Glutamatergic neuron (in vitro differentiated cells): ENCODE measurements at places on chromosomes 4 and X. TPM values are rescaled to one million over a fixed set of nuclear protein-coding genes. Genes with fewer than 3 reads are reported as not detected.

- peaks cover 48% of the 10 kb centered on the region for H3K4me1 ChIP-seq
- H3K27ac ChIP-seq: no peak overlapping the region
- no peak overlapping the region for H3K4me3 ChIP-seq
- no peak for DNase-seq
- H3K36me3 ChIP-seq: no peaks in the 10 kb centered on the region
Observed at GRCh38 chr4:182494103-182494502, 250.9 kb downstream of the TENM3 start.

IL2RG gene
- total RNA-seq: not detected

- H3K27ac ChIP-seq: no peak overlapping the region
- peak overlapping the region; percentile 84 for H3K4me3 ChIP-seq
Observed at GRCh38 chr4:121070696-121071639, 1.4 kb downstream of the NDNF start.

GRCh38 chr4:82360298-82361177 lies 13.3 kb downstream of the HNRNPD start:
- H3K27me3 ChIP-seq: no peaks in the 10 kb centered on the region
- H3K4me1 ChIP-seq: peaks cover 4% of the 10 kb centered on the region
- H3K27ac ChIP-seq: no peak overlapping the region
- no peak for DNase-seq
- no peaks in the 10 kb centered on the region for H3K36me3 ChIP-seq
- H3K4me3 ChIP-seq: no peak overlapping the region

DNA sequence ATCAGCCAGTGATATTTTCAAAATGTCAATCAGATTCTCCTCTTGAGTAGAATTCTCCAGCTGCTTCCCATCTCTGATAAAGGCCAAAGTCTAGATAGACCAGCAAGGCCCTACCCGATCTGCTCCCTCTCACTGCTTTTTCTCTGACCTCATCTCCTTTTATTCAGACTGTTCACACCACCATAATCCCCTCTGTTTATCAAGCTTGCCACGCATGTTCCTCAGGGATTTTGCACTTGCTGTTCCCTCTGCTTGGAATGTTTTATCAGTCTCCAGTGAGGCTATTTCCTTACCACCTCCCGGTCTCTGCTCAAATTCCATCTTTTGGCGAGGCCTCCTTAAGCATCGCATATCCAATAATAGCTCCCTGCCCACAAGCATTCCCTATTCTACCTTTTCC lies 20.1 kb downstream of the NOCT start:
- DNase-seq: no peak
- H3K27ac ChIP-seq: peak overlapping the region; percentile 12
- H3K27me3 ChIP-seq: peaks cover 3% of the 10 kb centered on the region
- H3K36me3 ChIP-seq: no peaks in the 10 kb centered on the region
- H3K4me3 ChIP-seq: no peak overlapping the region

AWAT2 gene
- total RNA-seq: not detected

GRCh38 chr4:80592950-80593349 lies 257.4 kb downstream of the CFAP299 start:
- no peaks in the 10 kb centered on the region for H3K36me3 ChIP-seq
- H3K27ac ChIP-seq: no peak overlapping the region
- no peak for DNase-seq
- H3K4me3 ChIP-seq: no peak overlapping the region
- H3K27me3 ChIP-seq: no peaks in the 10 kb centered on the region

DNA sequence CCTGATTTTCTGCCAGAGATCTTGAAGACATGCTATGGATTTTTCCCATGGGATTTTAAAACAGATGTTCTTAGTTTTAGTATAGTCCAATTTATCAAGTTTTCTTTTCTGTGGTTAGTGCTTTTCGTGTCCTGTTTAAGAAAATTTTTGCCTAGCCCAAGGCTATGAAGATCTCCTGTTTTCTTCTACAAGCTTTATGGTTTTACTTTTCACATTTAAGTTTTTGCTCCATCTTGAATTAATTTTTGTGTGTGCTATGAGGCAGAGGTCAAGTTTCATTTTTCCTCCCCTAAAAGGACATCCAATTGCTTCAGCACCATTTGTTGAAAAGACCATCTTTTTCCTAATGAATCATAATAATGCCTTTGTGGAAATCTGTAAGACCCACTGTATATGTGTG lies 65.6 kb downstream of the POLR2B start:
- no peak overlapping the region for H3K4me3 ChIP-seq
- no peaks in the 10 kb centered on the region for H3K27me3 ChIP-seq
- no peak for DNase-seq
- no peak overlapping the region for H3K27ac ChIP-seq
- peaks cover 7% of the 10 kb centered on the region for H3K36me3 ChIP-seq
- H3K4me1 ChIP-seq: no peaks in the 10 kb centered on the region

GRCh38 chr4:142405021-142405694 lies 440.9 kb downstream of the INPP4B start:
- no peaks in the 10 kb centered on the region for H3K36me3 ChIP-seq
- H3K4me3 ChIP-seq: peak overlapping the region; percentile 80
- H3K27me3 ChIP-seq: no peaks in the 10 kb centered on the region
- peak overlapping the region; percentile 67 for H3K27ac ChIP-seq

LGI2 gene
- 20.5 TPM for total RNA-seq

DNA sequence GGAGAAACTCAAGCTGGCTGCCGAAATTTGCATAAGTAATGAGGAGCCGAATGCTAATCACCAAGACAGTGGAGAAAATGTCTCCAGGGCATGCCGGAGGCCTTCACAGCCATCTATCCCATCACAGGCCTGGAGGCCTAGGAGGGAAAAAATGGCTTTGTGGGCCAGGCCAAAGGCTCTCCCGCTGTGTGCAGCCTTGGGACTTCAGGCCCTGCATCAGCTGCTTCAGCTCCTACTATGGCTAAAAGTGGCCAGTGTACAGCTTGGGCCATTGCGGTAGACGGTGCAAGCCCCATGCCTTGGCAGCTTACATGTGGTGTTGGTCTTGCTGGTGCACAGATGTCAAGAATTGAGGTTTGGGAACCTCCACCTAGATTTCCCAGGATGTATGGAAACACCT lies 162.6 kb upstream of the FAM47A start:
- H3K27me3 ChIP-seq: no peaks in the 10 kb centered on the region
- H3K27ac ChIP-seq: no peak overlapping the region
- H3K36me3 ChIP-seq: no peaks in the 10 kb centered on the region

CT45A10 gene
- total RNA-seq: not detected

DNA sequence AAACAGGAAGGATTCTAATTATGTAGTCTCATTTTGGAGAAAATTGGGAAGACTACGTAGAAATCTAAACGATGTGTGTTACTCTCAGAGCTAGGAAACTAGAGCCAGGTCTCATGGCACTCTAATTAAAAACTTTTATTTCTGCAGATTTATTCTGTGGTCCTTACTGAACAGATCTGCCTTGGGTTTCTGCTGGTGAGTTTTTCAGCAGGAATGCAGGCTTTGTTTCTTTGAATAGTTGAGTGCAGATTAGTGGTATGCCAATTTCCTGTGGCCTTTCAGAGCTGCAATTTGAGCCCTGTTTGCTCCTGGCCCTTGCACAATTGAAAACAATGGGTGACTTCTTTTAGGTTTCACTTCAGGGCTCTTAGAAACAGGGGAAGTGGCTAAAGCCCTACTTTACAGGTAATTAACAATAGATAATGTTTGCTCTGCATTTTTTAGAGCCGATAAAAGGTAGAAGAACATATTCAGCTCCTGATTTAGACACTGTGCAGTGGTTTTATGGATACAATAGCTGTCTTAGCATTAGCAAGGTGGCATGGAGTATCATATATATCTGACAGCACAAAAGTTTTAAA lies 21.8 kb downstream of the SPRY1 start:
- H3K4me1 ChIP-seq: peaks cover 10% of the 10 kb centered on the region
- H3K27ac ChIP-seq: peak overlapping the region; percentile 7
- H3K27me3 ChIP-seq: peaks cover 1% of the 10 kb centered on the region

FDCSP gene
- not detected for total RNA-seq

- peaks cover 1% of the 10 kb centered on the region for H3K36me3 ChIP-seq
- peaks cover 21% of the 10 kb centered on the region for H3K27me3 ChIP-seq
- DNase-seq: no peak
- H3K4me3 ChIP-seq: peak overlapping the region; percentile 89
- peaks cover 29% of the 10 kb centered on the region for H3K4me1 ChIP-seq
Observed at GRCh38 chrX:47216393-47216925, 2.0 kb upstream of the CDK16 start.

- DNase-seq: no peak
- H3K4me1 ChIP-seq: peaks cover 10% of the 10 kb centered on the region
- H3K36me3 ChIP-seq: no peaks in the 10 kb centered on the region
- peak overlapping the region; percentile 73 for H3K27ac ChIP-seq
- peaks cover 2% of the 10 kb centered on the region for H3K27me3 ChIP-seq
Observed at GRCh38 chr4:145390571-145390970, 91.1 kb upstream of the SMAD1 start.

H2AZ1 gene
- total RNA-seq: 246 TPM

LNX1 gene
- total RNA-seq: 0.10 TPM

DNA sequence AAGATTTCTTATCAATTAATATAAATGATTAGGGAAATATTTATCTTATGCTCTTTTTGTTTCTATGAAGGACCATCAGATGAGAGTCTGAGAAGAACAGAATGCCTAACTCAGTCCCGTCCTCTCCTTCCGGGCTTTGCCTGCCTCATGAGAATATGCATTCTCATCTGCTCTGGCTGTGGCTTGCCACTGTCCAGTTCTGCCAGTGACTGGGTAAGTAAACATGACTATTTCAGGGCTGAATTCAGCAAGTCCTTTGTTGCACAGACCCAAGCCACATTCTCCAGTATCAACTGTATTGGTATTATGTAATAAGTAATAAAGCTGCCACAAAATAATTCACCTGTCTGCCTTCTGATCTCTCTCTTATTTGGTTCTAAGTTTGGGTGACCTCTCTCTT lies 110.7 kb downstream of the WDFY3 start:
- H3K27me3 ChIP-seq: no peaks in the 10 kb centered on the region
- peaks cover 14% of the 10 kb centered on the region for H3K4me1 ChIP-seq
- H3K4me3 ChIP-seq: peak overlapping the region; percentile 2
- peak overlapping the region; percentile 11 for H3K27ac ChIP-seq

DNA sequence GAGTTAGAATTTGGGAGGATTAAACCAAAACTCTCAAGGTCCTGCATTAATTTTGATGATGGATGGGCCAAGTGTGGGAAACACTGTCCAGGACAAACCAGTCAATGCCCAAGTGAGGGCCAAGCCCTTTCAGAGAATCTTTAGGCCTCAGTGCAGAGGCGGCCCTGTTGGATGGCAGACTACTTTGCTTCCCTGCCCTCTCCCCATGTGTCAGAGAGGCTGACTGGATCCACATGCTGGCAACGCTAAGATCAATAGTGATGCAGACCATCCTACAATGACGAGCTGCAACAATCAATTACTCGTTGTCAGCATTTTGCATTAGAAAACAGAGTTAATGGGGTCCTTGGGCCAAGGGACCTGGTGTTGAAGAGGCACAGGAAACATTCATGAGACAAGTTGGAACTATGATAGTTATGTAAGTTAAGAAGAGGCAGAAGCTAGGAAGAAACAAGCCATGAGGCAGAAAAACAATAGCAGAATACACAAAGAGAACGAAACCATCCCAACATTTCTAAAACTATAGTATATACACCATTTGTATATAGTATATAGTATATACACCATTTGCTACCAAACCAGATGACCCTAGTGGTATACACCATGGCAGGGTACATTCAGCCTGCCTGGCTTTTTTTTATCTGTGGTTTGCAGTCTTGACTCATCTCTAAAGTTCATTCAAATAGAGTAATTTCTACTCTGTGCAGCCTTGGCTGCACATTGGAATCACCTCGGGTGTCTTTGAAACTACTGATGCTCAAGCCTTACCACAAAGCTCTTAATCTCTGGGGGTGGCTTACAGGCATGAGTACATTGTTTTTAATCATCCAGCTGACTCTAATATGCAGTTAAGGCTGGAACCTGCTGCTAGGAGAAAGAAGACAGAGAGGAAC lies 147.7 kb upstream of the GYPA start:
- H3K4me3 ChIP-seq: no peak overlapping the region
- no peaks in the 10 kb centered on the region for H3K4me1 ChIP-seq
- no peaks in the 10 kb centered on the region for H3K36me3 ChIP-seq

DNA sequence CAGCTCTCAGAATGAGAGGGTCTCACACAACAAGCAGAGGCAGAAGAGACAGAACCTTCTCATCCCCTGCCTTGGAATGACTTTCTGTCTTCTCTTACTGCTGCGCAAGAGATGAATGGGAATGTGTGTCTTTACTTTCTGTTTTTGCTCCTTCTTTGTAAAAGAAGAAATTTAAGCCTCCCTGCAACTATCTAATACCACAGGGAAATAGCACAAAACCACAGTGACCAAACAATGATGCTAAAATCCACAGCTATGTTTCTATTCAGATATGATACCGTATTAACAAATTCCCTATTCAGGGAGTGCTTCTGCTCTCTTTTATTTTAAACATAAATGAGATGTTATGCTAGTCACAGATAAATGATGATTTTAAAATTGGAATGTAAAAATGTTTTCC lies 173.8 kb upstream of the RAI2 start:
- H3K27ac ChIP-seq: no peak overlapping the region
- H3K4me1 ChIP-seq: peaks cover 3% of the 10 kb centered on the region
- no peak for DNase-seq
- no peaks in the 10 kb centered on the region for H3K36me3 ChIP-seq
- H3K27me3 ChIP-seq: no peaks in the 10 kb centered on the region
- no peak overlapping the region for H3K4me3 ChIP-seq

- H3K27me3 ChIP-seq: peaks cover 4% of the 10 kb centered on the region
- H3K36me3 ChIP-seq: no peaks in the 10 kb centered on the region
- H3K4me1 ChIP-seq: peaks cover 18% of the 10 kb centered on the region
- no peak overlapping the region for H3K27ac ChIP-seq
- no peak overlapping the region for H3K4me3 ChIP-seq
- DNase-seq: no peak
Observed at GRCh38 chr4:7362341-7362740, 72.4 kb downstream of the PSAPL1 start.

GRCh38 chr4:182233310-182234090 lies 9.7 kb upstream of the TENM3 start:
- no peaks in the 10 kb centered on the region for H3K4me1 ChIP-seq
- H3K27me3 ChIP-seq: peaks cover 2% of the 10 kb centered on the region
- H3K4me3 ChIP-seq: no peak overlapping the region
- DNase-seq: no peak
- no peak overlapping the region for H3K27ac ChIP-seq

DNA sequence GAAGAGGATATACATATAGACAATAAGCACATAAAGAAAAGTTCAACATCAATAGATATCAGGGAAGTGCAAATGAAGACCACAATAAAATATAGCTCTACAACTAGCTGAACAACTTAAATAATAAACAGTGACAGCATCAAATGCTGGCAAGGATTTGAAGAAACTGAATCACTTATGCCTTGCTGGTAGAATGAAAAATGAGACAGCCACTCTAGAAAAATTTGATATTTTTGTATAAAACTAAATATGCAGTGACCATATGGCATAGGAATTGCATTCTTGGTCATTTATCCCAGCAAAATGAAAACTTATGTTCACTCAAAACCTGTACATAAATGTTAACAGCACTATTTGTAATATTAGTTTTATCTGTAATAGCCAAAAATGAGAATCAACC lies 1102.0 kb downstream of the C4orf33 start:
- no peak overlapping the region for H3K4me3 ChIP-seq
- no peaks in the 10 kb centered on the region for H3K4me1 ChIP-seq
- H3K27me3 ChIP-seq: peaks cover 2% of the 10 kb centered on the region
- H3K36me3 ChIP-seq: peaks cover 8% of the 10 kb centered on the region
- DNase-seq: no peak
